ENCODE measurements at places on chromosomes 3 and 15. TPM values are rescaled to one million over a fixed set of nuclear protein-coding genes. Genes with fewer than 3 reads are reported as not detected.
A peak's percentile ranks its signal among the peaks of the same experiment; 100 is the strongest.

- H3K27me3 ChIP-seq = no peaks in the 10 kb centered on the region
- H3K4me1 ChIP-seq = no peaks in the 10 kb centered on the region
- no peak overlapping the region for H3K4me3 ChIP-seq
- peak overlapping the region; percentile 42 for H3K27ac ChIP-seq
- DNase-seq = no peak
- H3K36me3 ChIP-seq = no peaks in the 10 kb centered on the region
Measured at GRCh38 chr3:111846039-111846438, 13.0 kb upstream of the PHLDB2 start.

DNA sequence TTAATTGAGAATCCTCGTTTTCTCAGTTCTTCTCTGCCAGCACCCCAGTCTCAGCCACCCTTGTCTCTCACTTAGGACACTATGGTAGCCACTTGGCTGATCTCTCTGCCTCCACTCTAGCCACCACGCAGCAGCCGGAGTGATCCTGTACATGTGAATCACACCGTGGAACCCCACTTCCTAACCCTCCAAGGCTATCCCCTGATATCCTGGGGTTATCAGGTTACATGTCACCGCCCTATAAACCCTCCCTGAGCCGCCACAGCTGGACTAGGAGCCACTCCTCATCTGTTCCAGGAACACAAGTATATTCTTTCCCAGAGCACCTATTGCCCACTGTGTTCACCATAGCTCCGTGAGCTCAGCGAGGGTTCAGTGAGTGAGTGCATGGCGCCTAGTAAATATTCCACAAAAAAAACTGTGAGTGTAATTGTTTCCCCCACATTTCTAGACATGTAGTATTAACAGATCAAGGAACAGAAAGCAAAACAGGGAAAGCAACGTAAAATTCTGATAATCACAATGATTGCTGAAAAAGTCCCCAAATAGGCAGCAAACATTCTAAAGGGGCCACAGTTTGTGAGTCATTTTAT lies 661 bp upstream of the PARP14 start:
- H3K27me3 ChIP-seq = no peaks in the 10 kb centered on the region
- H3K4me1 ChIP-seq = no peaks in the 10 kb centered on the region
- DNase-seq = peak; percentile 38
- H3K4me3 ChIP-seq = peak overlapping the region; percentile 80
- no peaks in the 10 kb centered on the region for H3K36me3 ChIP-seq
- H3K27ac ChIP-seq = peak overlapping the region; percentile 74

GRCh38 chr3:175047786-175048185 lies 188.7 kb downstream of the NAALADL2 start:
- H3K4me1 ChIP-seq = no peaks in the 10 kb centered on the region
- no peak overlapping the region for H3K27ac ChIP-seq
- no peak for DNase-seq

DNA sequence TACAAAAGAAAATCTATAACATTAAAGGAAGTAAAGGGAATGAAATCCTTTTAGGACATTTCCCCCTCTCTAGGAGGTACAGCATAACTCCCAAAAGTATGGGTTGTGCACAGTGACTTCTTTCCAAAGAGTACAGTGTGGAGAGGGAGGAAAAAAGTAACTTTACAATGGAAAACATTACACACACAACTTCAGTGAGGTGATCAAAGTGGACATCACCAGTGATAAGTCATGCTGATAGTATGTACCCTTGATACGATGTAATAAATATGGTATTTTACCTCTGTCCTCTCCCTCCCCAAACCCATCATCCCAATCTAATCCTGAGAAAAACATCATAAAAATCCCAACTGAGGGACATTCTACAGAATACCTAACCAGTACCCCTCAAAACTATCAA lies 10.8 kb downstream of the PLD1 start:
- H3K4me3 ChIP-seq = no peak overlapping the region
- no peak overlapping the region for H3K27ac ChIP-seq
- peaks cover 11% of the 10 kb centered on the region for H3K4me1 ChIP-seq
- no peaks in the 10 kb centered on the region for H3K27me3 ChIP-seq
- no peaks in the 10 kb centered on the region for H3K36me3 ChIP-seq
- no peak for DNase-seq

DNA sequence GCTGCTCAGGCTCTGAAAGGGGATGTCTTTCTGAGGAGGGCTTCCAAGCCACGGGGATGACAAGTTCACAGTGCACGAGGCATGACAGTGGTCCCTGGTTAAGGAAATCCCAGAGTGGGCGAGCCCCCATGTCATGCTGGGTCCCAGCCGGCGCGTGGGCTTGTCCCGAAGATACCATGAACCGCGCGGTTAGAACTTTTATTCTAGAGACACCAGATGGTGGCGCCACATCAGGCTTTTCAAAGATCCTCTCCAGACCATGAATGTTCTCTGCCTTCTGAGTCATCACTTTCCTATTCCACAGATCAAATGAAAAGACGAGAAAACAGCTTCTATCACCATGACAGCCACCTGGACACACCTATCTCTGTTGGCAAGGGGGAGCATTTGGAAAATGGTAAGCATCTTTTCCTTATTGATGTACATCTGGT lies 227.8 kb upstream of the LYSMD4 start:
- no peak overlapping the region for H3K27ac ChIP-seq
- H3K4me3 ChIP-seq = no peak overlapping the region
- no peaks in the 10 kb centered on the region for H3K27me3 ChIP-seq
- no peak for DNase-seq

DNA sequence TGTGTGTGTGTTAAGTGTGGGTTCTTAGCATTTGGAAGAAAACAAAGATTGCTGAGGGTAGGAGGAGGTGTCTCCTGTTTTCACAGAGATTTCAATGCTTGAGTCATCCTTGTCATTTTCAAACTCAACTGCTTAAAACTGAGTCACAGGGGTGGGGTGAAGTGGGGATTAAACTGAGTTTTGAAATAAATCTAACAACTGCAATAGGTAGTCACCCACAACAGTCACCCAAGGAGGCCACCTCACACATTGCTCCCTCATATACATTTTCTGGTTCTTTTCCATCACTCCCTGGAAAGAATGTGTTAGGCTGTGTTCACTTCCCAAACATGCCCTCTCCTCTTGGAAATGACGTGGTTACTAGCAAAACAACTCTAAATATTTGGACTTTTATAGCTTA lies 187.7 kb upstream of the CMC1 start:
- no peak for DNase-seq
- no peaks in the 10 kb centered on the region for H3K4me1 ChIP-seq
- no peak overlapping the region for H3K27ac ChIP-seq
- no peaks in the 10 kb centered on the region for H3K27me3 ChIP-seq
- no peak overlapping the region for H3K4me3 ChIP-seq
- no peaks in the 10 kb centered on the region for H3K36me3 ChIP-seq

- H3K27me3 ChIP-seq = no peaks in the 10 kb centered on the region
- no peak for DNase-seq
- no peak overlapping the region for H3K27ac ChIP-seq
- H3K4me1 ChIP-seq = no peaks in the 10 kb centered on the region
Measured at GRCh38 chr15:93438310-93438709, 349.3 kb upstream of the RGMA start.

DNA sequence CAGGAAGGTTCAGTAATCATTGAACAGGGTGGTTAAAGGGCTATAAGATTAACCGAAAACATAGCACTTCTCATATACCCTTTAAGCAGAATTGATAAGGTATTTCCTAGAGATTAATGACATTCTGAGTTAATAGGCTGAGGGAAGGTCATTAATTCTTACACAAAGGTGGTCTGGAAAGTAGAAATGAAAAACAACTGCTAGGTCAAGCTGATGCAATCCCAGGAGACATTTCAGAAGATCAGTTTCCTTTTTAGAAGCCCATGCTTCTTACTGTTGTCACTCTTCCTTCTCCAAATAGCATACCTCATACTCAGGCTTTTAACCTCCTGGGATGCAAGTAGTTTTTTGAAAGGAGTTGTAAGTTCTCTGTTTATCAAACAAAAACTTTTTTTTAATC lies 8.8 kb downstream of the FILIP1L start:
- no peak for DNase-seq
- H3K27me3 ChIP-seq = no peaks in the 10 kb centered on the region
- no peaks in the 10 kb centered on the region for H3K36me3 ChIP-seq
- H3K4me3 ChIP-seq = no peak overlapping the region
- no peak overlapping the region for H3K27ac ChIP-seq

GRCh38 chr3:62521464-62522105 lies 148.2 kb upstream of the FEZF2 start:
- no peaks in the 10 kb centered on the region for H3K4me1 ChIP-seq
- peak; percentile 14 for DNase-seq
- H3K4me3 ChIP-seq = no peak overlapping the region
- H3K27ac ChIP-seq = no peak overlapping the region
- H3K27me3 ChIP-seq = no peaks in the 10 kb centered on the region

DNA sequence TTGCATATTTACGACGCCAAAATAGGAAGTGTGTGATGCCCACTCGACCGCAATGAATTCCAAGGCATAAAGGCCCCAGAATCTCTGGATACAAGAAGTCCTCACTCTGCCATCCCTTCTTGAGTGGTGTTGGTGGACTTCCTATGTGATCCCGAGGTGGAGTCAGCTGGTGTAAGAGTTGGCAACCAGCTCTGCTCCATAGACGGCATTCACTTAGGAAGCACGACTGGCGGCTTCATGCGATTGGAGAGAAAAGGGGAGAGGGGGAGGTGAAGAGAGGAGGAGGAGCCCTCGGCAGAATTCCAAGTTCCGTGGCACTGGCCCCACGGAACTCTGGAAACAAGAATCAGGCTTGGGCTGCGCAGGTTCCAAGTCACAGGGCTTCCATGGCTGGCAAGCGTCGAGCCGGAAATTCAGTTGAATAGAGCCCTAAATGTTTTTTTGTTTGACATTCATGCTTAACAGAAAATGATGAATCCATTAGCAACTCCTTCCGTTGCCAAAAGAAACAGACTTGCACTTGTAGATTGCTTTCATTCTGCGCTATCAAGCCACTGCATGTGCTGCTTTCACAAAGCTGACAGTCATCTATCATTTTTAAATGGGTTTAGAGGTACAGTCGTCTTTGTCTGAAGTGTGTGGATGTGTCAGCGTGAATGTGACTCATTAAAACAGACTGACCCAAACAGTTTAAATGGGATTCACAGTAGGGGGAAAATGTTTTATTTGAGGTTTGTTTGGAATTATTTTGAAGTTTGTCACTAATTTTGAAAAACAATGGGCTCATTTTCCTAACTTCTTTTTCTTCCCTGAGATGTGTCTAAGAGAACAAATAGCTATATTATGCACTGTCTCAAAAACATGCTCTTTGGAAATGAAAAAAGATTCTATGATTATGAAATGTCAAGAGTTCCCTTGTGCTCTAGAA lies 428.3 kb upstream of the ATP11B start:
- no peak for DNase-seq
- H3K4me1 ChIP-seq = no peaks in the 10 kb centered on the region
- no peak overlapping the region for H3K27ac ChIP-seq
- no peaks in the 10 kb centered on the region for H3K36me3 ChIP-seq
- no peak overlapping the region for H3K4me3 ChIP-seq

DNA sequence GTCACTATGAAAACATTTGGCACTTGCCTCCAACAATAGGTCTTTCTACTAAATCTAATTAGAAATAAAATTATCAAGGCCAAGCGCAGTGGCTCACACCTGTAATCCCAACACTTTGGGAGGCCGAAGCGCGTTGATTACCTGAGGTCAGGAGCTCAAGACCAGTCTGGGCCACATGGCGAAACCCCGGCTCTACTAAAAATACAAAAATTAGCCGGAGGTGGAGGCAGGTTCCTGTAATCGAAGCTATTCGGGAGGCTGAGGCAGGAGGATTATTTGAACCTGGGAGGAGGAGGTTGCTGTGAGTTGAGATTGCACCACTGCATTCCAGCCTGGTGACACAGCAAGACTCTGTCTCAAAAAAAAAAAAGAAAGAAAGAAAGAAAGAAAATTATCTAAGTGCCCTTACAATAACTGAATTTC lies 1.6 kb upstream of the PLD1 start:
- H3K27ac ChIP-seq = no peak overlapping the region
- H3K27me3 ChIP-seq = no peaks in the 10 kb centered on the region
- DNase-seq = no peak
- peaks cover 17% of the 10 kb centered on the region for H3K4me1 ChIP-seq

GRCh38 chr3:197027151-197027895 lies 2.3 kb downstream of the MELTF start:
- no peaks in the 10 kb centered on the region for H3K27me3 ChIP-seq
- DNase-seq = no peak
- H3K4me1 ChIP-seq = no peaks in the 10 kb centered on the region
- H3K4me3 ChIP-seq = no peak overlapping the region
- H3K27ac ChIP-seq = no peak overlapping the region
- H3K36me3 ChIP-seq = no peaks in the 10 kb centered on the region

DNA sequence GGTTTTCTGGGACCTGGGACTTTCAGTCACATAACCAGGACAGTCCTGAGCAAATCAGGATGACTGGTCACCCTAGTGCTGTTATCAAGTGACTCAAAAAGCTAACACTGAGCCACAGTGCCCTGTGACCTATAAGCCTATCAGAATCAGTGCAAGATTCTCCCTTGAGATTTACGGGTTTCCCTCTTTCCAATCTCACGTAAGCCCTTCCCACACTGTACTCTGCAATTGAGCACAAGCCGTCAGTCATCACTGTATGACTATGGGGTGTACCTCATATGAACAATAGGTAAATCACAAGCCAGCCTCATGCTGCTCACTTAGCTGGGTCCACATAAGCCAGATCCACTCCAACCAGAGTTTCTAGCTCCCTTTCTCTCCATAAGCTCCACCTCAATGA lies 21.0 kb upstream of the CLDN18 start:
- no peaks in the 10 kb centered on the region for H3K36me3 ChIP-seq
- DNase-seq = no peak
- no peak overlapping the region for H3K4me3 ChIP-seq
- no peak overlapping the region for H3K27ac ChIP-seq

- no peaks in the 10 kb centered on the region for H3K27me3 ChIP-seq
- H3K4me1 ChIP-seq = no peaks in the 10 kb centered on the region
- no peak overlapping the region for H3K4me3 ChIP-seq
- no peak overlapping the region for H3K27ac ChIP-seq
Measured at GRCh38 chr15:76183930-76184649, 124.3 kb downstream of the TMEM266 start.

The MYO5C gene
- polyA plus RNA-seq = 12.8 TPM

The SNTN gene
- not detected for polyA plus RNA-seq

The GP5 gene
- not detected for polyA plus RNA-seq

The TMEM212 gene
- not detected for polyA plus RNA-seq

The MAGI1 gene
- 19.7 TPM for polyA plus RNA-seq
